ENCODE measurements at places on chromosomes 1 and 21. TPM values are rescaled to one million over a fixed set of nuclear protein-coding genes. Genes with fewer than 3 reads are reported as not detected.

TMPRSS2 gene
- 39.6 TPM for total RNA-seq

THEM5 gene
- total RNA-seq: not detected

- DNase-seq: no peak
Observed at GRCh38 chr1:58477390-58477789, 69.1 kb downstream of the OMA1 start.

DNA sequence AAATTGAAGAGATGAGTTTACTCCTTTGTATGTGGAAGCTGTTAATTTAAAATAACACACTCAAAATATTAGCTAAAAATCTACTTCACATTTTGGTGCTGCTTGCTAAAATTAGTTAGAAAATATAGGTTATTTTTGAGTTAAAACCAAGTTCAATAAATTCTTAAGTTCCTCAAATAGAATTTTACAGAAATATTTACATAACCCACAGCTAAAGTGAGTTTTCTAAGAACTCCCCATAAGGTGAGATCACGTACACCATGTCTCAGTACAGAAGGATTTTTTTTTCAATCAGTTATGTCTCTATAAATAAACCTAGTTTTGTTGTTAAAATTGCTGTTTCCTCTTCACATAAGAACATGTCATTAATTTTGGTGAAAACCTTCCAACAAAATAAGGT is 108.0 kb downstream of the SDCCAG8 start:
- DNase-seq: no peak

GRCh38 chr1:231693361-231694074 is 66.9 kb downstream of the DISC1 start:
- no peak for DNase-seq

DNA sequence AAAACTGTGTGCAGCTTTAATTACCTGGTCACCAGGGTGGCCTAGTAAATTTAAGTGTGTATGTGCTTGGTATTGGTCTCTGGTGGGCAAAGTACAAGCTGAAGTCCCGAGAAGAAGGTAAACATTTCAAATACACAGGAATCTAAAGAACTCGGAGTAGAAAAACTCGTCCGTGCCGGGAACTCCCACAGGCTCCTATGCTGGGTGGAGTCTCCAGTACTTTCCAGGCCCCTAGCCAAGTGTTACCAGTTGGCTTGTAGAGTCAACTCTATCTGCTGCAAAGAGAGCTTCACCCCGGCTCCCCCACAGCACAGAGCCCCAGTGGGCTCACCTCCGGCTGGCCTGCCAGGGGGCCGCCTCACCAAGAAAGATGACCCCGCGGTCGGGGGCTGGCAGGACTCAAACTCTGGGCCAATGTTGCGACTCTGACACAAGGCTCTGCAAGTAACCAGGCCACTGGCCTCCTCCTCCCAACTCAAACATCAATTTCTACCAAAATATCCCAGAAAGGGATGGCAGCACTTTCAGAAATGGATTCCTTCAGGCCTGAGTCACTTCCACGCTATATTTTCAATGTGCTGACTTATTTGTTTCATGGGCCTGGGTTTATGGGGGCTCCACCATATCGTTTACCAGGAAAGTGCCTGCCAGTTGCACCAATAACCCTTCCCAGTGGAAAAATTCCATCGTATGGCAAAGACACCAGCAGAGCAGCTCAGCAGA is 73.9 kb downstream of the SLC66A1 start:
- DNase-seq: peak; percentile 74

DNA sequence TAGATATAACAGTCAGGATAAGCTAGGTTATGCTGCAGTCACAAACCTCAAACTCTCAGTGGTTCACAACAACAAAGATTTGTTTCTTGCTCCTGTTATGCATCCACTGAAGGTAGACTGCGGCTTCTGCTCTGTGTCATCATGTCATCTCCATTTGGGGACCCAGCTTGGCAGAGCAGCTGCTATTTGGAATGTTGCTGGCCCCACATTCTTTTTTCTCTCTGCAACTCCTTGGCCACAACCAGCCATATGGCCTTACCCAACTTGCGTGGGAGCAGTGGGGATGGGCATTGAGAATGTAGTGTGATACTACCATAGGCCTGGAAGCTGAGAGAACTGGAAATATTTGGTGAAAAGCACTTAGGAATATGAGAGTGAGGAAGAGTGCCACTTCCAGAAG is 26.4 kb downstream of the AGO4 start:
- no peak for DNase-seq

- DNase-seq: no peak
Observed at GRCh38 chr1:99232172-99232571, 32.1 kb upstream of the PLPPR4 start.

DNA sequence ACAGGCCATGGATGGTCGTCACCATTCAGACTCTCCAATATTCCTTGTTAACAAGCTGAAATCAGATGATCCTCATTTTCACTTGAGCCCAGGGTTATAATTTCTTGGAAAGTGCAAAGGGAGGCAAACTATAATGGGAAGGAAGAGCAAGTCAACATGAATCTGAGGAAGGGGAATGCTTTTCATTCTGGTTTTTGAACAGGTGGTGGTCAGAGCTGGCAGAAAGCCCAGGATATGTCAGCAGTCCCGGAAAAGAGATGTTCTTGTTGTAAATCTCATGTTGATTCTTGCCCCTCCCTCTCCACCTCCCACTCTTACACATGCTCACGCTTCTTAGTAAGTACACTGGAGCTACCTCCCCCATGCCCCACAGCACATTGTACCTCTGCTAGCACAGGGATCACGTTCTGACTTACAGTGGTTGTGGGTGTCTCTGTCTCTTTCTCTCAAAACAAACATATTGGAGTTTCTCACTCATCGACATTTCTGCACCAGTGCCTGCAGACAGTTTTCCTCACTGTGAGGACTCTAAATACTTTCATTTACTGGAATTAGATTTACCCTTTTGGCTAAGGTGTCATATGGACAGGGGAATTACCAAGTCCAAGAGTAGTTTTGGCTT is 77.6 kb downstream of the XCL2 start:
- peak; percentile 47 for DNase-seq

Measured in Peyer's patch (tissue), 4 donors.